ENCODE measurements at places on chromosomes 5 and 9.
A peak's percentile ranks its signal among the peaks of the same experiment; 100 is the strongest.

DNA sequence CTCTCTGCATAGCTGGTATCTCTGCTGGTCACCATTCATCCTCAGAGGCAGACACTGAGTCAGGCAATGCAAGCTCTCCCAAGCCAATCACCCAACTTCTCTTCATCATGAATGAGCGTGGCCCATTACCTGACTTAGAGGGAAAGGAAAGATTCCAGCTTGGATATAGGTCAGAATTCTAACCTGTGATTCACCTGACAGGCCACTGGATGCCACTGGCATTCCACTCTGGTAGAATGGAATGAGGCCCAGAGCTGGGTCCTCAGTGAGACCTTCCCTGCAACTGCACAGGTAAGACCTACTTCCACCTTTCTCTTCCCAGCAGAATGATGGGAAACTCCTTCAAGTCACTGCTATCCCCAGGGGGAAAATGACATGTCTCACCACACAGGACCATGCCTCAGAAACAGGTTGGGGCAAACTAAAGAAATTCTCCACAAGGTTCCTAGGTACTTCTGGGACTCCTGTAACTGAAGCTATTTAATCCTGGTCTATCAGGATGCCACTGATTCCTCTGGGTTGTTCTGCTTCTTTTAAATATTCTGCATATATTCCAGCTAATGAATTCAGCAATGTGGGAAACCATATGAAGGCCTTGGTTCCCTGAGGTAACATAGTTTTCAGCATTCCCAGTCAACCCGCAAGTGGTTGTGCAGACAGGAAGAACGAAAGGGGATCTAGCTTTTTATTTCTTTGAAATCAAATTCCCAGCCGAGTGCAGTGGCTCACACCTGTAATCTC is 62.0 kb downstream of the SUSD1 start:
- H3K27ac ChIP-seq: no peak overlapping the region
- no peak for DNase-seq
- H3K4me1 ChIP-seq: no peaks in the 10 kb centered on the region
- peaks cover 4% of the 10 kb centered on the region for H3K36me3 ChIP-seq
- no peaks in the 10 kb centered on the region for H3K27me3 ChIP-seq
- no peak overlapping the region for H3K4me3 ChIP-seq

DNA sequence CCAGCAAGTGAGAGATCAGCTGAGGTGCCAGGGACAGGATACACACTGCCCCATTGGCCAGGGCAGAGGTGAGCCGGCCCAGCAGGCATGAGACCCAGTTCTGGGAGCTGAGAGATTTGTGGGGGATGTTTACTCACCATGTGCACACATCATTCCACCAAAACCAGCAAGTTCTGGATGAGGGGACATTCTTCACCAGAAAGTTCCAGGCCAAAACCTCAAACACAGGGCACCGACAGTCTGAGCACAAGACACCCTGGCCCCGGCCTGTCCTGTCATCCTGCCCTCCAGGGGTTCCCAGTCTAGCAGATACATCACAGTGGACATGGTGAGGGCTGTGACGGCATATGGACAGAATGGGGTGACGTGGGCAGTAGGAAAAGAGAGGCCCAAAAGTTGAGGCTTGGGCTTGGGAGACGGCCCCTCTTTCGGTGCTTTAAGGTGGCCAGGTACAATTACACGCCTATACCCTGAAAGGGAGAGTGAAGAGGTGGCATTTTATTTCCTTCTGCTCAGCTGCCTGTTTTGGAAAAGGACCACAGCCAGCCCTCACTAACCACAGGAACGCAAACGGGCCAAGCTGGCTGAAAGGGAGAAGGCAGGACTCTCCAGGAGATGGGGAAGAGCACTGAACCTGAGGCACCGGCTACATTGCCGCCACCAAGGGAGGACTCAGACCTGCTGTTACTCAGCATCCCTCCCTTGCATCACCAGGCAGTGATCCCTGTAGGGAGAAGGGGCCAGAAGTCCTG is 64.0 kb downstream of the SHB start:
- H3K4me1 ChIP-seq: peaks cover 14% of the 10 kb centered on the region
- no peak for DNase-seq
- H3K36me3 ChIP-seq: no peaks in the 10 kb centered on the region

GRCh38 chr9:20315677-20316076 is 306.6 kb downstream of the MLLT3 start:
- no peaks in the 10 kb centered on the region for H3K27me3 ChIP-seq
- H3K4me1 ChIP-seq: peaks cover 6% of the 10 kb centered on the region
- no peak overlapping the region for H3K27ac ChIP-seq
- no peak overlapping the region for H3K4me3 ChIP-seq

- no peak overlapping the region for H3K4me3 ChIP-seq
- no peaks in the 10 kb centered on the region for H3K36me3 ChIP-seq
- H3K27ac ChIP-seq: no peak overlapping the region
- no peaks in the 10 kb centered on the region for H3K27me3 ChIP-seq
These were observed 127.6 kb downstream of the GADD45G start for GRCh38 chr9:89732295-89732938.

DNA sequence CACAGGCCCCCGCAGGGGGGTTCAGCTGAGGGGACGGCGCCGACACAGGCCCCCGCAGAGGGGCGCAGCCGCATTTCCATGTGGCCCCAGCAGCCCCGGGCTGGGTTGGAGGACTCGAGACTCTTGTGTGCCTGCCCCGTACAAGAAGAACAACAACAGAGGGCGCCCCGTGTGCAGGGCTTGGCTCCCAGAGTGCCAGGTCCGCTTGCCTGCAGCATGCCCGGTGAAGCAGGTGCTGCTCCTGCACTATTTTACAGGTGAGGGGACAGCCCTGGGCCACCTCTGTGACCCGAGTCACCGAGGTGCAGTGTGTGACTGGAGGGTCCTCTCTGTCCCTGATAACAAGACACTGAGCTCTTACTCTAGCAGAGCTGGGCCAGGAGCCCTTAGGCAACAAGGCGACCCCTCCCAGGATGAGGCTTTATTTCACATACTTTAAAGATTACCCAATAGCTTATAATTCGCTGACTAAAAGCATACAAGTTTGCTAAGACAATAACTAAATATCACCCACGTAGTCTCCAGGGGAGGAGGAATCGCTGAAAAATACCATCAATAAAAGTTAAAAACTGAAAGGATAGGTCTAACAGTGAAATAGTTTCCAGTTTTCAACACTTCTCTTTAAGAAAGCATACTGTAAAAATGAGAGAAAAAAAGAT is 41.7 kb upstream of the SLC9A3 start:
- no peaks in the 10 kb centered on the region for H3K4me1 ChIP-seq
- no peak overlapping the region for H3K27ac ChIP-seq
- no peak for DNase-seq
- H3K27me3 ChIP-seq: no peaks in the 10 kb centered on the region

GRCh38 chr5:16909464-16909863 is 26.6 kb downstream of the MYO10 start:
- H3K36me3 ChIP-seq: no peaks in the 10 kb centered on the region
- DNase-seq: no peak
- H3K27ac ChIP-seq: no peak overlapping the region
- H3K4me1 ChIP-seq: no peaks in the 10 kb centered on the region
- no peak overlapping the region for H3K4me3 ChIP-seq
- H3K27me3 ChIP-seq: no peaks in the 10 kb centered on the region

- no peak overlapping the region for H3K4me3 ChIP-seq
- DNase-seq: no peak
- no peaks in the 10 kb centered on the region for H3K27me3 ChIP-seq
- no peaks in the 10 kb centered on the region for H3K4me1 ChIP-seq
- no peaks in the 10 kb centered on the region for H3K36me3 ChIP-seq
These were observed 38.3 kb downstream of the DAPK1 start for GRCh38 chr9:87535817-87536539.

DNA sequence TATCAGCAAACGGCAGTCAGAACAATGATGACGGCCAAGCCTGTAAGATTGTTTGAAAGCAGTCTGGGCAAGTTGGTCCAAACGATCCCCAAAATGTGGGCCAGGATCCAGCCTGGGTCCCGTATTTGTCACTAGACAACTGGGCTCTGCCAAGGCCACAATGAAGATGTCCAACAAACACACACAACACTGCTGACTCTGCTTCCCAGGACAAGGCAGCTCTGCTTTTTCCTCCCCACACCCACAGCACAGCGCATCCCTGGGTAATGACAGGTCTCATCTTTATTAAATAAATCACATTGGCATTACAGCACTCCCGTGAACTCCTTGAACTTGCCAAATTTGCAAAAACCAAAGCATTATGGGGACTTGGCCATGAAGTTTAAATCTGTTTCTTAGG is 424.1 kb upstream of the ACTBL2 start:
- peaks cover 24% of the 10 kb centered on the region for H3K4me1 ChIP-seq
- peak overlapping the region; percentile 39 for H3K4me3 ChIP-seq
- no peaks in the 10 kb centered on the region for H3K27me3 ChIP-seq
- H3K27ac ChIP-seq: no peak overlapping the region
- no peak for DNase-seq

- H3K4me3 ChIP-seq: no peak overlapping the region
- no peaks in the 10 kb centered on the region for H3K4me1 ChIP-seq
- DNase-seq: no peak
- H3K27me3 ChIP-seq: no peaks in the 10 kb centered on the region
These were observed 341.0 kb upstream of the PANK3 start for GRCh38 chr5:168920019-168920810.

GRCh38 chr9:77541600-77541999 is 106.5 kb downstream of the GNA14 start:
- no peak overlapping the region for H3K4me3 ChIP-seq
- H3K27ac ChIP-seq: no peak overlapping the region
- no peaks in the 10 kb centered on the region for H3K4me1 ChIP-seq
- H3K36me3 ChIP-seq: no peaks in the 10 kb centered on the region
- no peaks in the 10 kb centered on the region for H3K27me3 ChIP-seq

GRCh38 chr5:116652196-116652729 is 77.6 kb upstream of the SEMA6A start:
- H3K27me3 ChIP-seq: no peaks in the 10 kb centered on the region
- peaks cover 5% of the 10 kb centered on the region for H3K4me1 ChIP-seq
- DNase-seq: peak; percentile 13
- H3K36me3 ChIP-seq: no peaks in the 10 kb centered on the region
- no peak overlapping the region for H3K27ac ChIP-seq

DNA sequence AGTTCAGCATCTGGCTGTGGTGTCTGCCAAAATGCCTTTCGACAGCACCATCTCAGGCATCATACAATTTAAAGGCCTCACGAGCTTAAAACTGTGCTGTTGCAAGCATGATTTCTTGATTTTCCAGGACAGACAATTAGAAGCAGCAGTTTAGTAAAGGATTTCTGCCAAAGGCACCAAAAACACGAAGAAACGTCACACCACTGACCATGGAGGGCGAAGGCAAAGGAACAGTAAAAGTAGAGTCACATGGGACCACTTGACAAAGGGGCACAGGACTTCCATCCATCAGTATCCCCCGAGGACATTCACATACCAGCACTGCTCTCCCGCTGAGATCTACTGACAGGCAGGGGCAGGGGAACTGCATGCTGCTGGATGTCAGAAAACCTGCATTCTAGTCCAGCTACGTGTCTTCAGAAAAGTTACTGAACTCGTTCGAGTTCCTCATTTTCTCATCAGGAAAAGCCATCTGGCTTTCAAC is 70.4 kb upstream of the FBXW11 start:
- peaks cover 3% of the 10 kb centered on the region for H3K36me3 ChIP-seq
- H3K4me1 ChIP-seq: no peaks in the 10 kb centered on the region
- DNase-seq: no peak
- H3K27me3 ChIP-seq: no peaks in the 10 kb centered on the region
- no peak overlapping the region for H3K4me3 ChIP-seq
- no peak overlapping the region for H3K27ac ChIP-seq

- H3K27me3 ChIP-seq: no peaks in the 10 kb centered on the region
- no peaks in the 10 kb centered on the region for H3K36me3 ChIP-seq
- H3K4me1 ChIP-seq: no peaks in the 10 kb centered on the region
These were observed 39.6 kb upstream of the LCP2 start for GRCh38 chr5:170337045-170337733.

DNA sequence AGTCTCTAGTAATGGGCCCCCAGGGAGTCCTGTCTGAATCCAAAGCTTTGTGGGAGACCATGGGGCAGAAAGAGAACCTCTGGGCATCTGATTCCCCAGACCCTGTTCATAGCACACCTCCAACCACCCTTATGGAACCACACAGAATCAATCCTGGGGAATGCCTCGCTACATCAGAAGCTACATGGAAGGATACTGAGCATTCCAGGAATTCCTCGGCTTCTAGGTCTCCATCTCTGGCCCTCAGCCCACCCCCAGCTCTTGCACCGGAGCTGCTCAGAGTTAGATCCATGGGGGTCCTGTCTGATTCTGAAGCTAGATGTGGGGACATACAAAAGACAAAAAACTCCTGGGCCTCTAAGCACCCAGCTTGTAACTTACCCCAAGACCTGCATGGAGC is 28.4 kb downstream of the VCP start:
- no peaks in the 10 kb centered on the region for H3K4me1 ChIP-seq
- H3K36me3 ChIP-seq: peaks cover 22% of the 10 kb centered on the region
- no peak for DNase-seq
- H3K27me3 ChIP-seq: no peaks in the 10 kb centered on the region
- H3K4me3 ChIP-seq: no peak overlapping the region
- no peak overlapping the region for H3K27ac ChIP-seq

DNA sequence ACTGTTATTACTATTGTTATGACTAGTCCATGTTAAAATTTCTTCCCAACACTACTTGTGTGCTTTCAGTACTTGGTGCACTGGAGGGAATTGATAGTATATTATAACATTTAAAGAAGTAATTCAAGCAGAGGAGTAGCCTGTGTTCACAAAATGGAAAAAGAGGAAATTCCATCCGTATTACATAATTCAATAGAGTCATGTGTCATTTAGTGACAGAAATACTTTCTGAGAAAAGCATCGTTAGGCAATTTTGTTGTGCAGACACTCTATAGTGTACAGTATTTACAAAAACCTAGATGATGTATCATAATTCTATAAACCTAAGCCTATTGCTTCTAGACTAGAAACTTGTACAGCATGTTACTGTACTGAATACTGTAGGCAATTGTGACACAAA is 78.3 kb upstream of the PCSK5 start:
- no peak overlapping the region for H3K4me3 ChIP-seq
- peaks cover 14% of the 10 kb centered on the region for H3K4me1 ChIP-seq
- H3K36me3 ChIP-seq: no peaks in the 10 kb centered on the region

DNA sequence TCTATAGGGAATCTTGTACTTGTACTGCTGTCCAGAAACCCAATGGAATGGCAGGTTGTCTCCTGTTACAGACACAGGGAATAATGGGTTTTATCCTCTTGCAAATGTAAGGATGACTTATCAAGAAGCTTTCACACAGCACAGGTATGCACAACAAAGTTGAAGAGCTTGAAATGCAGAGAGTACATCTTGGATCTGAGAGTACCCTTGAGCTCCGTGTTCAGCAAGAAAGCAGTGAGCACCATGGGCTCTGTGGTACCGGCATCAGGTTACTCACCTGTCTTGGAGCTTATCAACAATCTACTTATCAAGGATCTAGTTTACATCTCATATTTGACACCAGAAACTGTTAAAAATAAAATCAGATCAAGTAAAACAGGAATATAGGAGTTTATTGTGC is 22.0 kb upstream of the EMB start:
- no peaks in the 10 kb centered on the region for H3K27me3 ChIP-seq
- H3K4me3 ChIP-seq: no peak overlapping the region
- H3K36me3 ChIP-seq: no peaks in the 10 kb centered on the region
- no peak overlapping the region for H3K27ac ChIP-seq

DNA sequence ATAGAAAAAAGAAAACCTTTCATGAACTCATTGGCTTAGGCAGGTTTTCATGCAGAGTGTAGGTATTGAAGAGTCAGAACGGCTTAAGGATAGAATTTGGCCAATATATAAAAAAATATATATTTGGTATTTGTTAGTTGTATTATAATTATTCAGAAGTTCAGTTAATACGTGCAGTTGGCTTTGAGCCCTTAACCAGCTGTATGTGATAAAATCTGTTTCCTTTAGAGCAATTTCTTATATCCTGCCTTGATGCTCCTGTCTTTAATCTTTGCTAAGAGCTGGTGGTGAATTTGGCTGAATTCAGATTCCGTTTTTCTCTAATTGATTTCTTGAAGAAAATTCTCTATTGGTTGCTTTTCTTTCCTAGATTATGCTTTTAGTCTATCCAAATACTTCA is 3.7 kb downstream of the ANXA1 start:
- H3K4me3 ChIP-seq: peak overlapping the region; percentile 84
- H3K4me1 ChIP-seq: peaks cover 50% of the 10 kb centered on the region
- H3K27ac ChIP-seq: no peak overlapping the region
